Tibial nerve (tissue), 4 donors: ENCODE measurements at places on chromosomes 2 and 18. TPM values are rescaled to one million over a fixed set of nuclear protein-coding genes. Genes with fewer than 3 reads are reported as not detected.

The SALL3 gene
- not detected for total RNA-seq

The PROM2 gene
- 12.3 TPM for total RNA-seq

The OST4 gene
- 217 TPM for total RNA-seq

DNA sequence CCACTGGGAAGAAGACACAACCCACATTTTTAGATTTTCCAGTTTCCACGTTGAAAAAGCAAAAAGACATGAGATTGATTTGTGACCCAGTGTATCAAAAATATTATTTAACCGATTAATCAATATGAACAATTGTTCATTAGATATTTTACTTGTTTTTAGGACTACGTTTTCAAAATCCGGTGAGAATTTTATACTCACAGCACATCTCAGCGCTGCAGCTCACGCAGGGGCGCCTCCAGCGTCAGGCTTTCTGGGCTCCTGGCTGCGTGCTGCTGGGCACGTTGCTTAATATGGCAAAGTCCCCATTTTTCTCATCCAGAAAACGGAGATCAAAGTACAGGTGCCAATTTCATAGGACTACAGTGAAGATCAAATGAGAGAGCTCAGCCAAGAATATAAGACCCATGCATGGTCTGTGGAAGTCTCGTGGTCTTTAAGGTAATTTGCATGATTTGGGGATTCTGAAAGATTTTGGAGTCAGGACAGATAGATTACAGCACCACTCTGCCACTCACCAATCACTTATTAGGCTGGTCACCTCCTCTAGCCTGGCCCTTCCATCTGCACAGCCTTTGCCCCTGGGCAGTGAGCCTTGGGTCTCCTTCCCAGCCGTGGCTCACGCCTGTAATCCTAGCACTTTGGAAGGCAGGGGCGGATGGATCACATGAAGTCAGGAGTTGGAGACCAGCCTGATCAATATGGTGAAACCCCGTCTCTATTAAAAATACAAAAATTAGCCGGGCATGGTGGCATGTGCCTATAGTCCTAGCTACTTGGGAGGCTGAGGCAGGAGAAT is 36.2 kb downstream of the PTPN18 start:
- no peak for DNase-seq

DNA sequence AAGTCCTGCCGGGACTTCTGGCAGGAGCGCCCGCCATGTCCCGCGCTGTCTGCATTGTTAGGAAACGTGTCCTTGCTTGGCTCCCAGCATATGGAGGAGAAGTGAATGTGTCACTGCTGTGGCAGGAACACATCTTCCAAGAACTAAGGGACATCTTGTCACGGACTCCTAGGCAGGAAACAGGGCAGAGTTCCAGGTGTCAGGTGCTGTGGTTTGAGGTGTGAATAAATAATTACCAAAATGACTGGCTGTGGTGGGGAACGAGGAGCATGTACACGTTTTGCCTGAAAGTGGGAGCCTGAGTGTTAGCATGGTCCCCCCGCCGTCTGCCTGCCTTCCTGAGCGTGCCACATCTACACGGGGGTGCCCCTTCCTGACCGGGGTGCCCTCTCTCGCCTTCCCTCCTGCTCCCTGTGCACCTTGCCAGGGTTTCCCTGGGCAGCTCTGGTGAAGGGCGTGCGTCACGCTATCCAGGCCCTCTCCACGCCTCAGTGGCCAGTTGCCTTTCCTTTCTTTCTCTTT is 237.5 kb downstream of the LDLRAD4 start:
- DNase-seq: no peak

DNA sequence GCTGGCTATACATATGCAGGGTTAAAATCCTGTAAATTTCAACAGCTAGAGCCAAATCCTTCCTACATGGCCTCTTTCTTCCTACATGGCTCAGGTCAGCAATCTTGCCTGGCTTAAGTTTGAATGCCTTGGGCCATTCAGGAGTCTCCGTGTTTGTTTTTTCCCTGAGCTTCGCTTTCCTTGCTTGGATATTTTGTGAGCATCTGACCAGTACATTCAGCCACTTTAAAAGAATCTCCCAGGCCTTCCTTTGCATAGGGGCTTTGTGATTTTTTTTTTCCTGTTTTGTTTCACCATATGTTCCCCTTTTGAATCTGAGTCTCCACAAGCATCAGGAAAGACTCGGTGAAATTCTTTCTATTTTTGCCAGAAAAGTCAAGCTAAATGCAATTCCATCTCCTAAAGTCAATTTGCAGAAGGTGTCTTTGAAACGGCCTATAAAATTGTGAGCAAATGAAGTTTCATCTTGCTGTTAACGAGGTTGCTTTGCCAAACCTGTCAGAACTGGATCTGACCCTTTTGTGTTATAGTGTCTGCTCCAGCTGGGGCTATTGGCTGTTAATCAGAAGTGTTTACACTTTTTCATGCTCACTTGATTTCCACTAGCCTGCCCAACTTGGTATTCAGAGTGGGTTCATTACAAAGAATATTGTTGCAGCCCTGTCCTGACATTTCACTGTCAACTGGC is 256.9 kb downstream of the DCC start:
- DNase-seq: no peak

DNA sequence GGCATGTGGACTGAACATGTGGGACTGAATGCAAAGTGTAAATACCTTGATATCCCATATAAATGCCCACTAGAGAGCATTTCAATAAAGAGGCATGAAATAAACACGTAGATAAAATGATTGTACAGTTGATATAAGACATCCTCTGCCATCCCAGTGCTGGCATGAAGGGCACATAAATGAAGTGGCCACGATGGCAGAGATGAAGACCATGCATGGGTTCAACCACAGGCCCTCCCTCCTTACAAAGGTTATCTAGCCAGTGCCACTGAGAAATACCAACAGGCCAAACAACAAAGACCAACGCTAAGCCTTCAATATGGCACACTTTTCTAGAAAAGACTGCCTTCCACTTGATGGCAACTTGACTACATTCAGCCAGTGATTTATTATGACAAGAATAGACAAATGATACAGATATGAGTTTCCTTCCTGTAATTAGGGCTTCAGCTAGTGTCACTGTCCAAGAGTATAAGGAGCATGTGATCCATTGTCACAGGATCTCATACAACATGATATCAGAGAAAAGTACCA is 493.9 kb upstream of the MAP2 start:
- no peak for DNase-seq
